Central memory CD4-positive, alpha-beta T cell (primary cell): ENCODE measurements at places on chromosomes 6 and 20.

- DNase-seq: no peak
Observed at GRCh38 chr6:163285691-163286090, 128.8 kb upstream of the QKI start.

GRCh38 chr6:73610444-73611275 is 43.1 kb downstream of the SLC17A5 start:
- DNase-seq: peak; percentile 45

DNA sequence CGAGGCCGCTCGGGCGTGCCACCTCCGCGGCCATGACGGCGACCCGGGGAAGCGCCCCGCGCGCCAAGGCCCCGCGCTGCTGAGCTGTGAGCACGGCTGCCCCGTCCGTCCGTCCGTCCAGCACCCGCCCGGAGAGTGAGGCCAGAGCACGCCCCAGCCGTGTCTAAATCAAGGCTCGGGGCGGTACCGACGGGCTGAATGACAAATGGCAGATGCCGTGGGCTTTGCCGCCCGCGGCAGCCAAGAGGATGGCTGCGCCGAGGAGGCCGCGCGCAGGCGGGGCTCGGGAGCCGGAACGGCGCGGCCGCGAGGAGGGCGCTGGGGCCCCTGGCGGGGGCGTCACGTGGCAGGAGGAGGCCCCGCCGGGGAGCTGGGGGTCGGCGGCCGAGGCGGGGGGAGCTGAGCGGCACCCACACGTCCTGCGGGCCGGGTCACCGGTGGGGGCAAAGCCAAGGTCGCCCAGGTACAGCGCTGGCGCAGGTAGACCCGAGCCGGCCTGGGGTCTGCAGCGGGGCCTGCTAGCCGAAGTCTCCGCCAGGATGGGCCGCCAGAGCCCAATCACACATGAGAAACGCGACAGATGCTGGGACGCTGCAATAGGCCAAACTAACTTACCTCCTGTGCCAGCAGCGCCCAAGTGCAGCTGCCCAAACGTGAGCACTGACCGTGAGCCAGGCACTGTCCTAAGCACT is at the start of gene PLAGL1:
PLAGL1 (minus strand) TSS at position 140 of the 692 bp plus-strand sequence. CDS start 60,123 bp downstream, outside the sequence.
- DNase-seq: no peak

DNA sequence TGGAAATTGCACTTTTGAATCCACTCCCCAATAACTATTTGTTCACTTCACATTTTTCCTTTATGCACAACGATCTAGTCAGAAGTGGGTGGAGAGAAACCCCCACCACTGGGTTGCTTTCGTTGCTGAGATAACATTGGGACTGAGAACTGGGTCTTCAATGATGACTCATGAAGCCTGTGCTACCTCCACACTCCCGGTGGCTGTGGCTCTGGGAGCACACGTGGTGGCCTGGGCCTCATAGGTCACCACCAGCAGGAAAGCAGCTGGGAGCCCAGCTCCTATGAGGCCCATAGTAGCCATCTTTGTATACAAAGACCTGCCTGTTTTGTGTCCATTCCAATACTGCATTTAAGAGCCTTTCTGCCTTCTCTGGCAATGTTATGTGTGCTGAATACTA is 178.0 kb upstream of the SASH1 start:
- DNase-seq: no peak

DNA sequence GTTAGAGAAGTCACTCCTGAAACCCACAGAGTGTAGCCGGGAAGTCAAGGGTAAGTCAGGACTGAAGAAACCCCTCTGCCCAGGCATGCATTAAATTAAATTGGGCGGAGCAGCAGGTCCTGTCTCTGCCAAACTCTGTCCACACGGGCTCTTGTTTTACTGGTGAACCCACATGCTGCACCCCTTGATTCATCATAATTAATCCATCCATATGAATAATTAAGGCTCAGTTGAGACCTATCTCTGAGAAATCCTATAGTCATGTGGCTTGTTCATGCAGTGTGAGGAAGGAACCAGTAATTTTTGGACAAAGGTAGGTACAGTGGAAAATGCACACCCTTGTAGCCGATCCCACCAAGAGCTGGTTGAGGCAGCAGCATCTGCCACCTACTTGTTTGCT is 43.0 kb downstream of the PXDC1 start:
- no peak for DNase-seq

DNA sequence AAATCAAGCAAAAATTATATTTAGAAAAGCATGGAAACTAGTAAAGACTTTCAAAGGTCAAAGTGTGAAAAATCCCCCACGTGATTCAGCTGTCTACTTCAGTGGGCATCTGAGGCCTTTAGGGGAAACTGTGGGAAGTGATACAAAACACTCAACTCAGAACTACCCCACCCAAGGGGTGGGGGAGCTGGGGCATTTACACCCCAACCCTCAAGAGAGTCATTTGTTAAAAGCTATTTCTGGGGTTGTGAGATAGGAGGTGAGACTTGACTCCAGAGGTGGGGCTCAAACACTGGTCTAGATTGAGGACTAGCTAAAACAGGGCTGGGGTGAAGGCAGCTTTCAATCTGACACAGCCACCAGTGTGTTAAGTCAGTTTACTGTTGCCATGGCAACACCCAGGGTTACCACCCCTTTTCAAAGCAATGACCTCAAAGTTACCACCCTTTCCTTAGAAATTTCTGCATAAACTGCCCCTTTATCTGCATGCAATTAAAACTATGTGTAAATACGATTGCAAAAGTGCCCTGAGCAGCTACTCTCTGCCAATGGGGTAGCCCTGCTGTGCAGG is 9.9 kb upstream of the GTSF1L start:
- DNase-seq: no peak
